NCI-H146 (cell line): ENCODE measurements at places on chromosomes 5 and 9.

GRCh38 chr9:129355631-129356030 is 177.6 kb upstream of the IER5L start:
- no peak for DNase-seq

GRCh38 chr5:149429839-149430721 is 51.0 kb upstream of the IL17B start:
- DNase-seq, result no peak

DNA sequence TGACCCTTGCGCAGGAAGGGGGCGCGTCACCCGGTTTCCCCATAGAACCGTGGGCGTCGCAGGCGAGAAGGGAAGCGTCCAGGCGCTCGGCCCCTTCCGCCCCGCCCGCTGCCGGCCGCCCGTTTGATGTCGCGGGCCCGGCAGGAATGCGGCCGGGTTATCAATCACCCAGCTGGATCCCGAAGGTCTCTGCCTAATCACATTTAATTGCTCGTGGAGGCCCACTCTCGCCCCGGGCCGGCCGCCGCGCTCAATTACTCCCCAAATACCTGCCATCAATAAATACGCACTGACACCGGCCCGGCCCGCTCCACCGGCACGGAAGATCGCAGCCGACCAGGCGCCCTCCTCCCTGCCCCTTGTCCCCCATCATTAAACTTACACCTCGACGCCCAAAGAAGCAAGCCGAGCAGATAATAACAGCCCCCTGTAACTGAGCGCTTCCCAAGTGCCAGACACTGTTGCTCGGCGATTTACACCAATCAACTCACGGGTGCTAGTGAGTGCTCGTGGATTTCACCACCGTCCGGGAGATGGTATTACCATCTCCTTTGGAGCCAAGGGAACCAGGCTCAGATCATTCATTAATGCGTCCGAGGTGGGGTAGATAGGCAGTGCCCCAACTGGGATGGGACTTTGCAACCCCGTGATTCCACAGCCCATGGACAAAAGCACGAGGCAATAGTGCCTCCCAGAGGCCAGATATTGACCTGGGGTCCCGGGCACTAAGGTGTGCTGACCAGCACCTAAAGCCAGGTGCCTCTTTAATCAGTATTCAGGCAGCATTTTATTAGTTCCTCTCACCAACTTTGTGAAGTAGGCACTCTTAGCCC is 11.3 kb downstream of the MSX2 start:
- DNase-seq, result no peak

- DNase-seq, result no peak
Measured at GRCh38 chr9:109935406-109936087, 155.5 kb downstream of the PALM2AKAP2 start.

GRCh38 chr5:36662291-36662851 is 56.0 kb downstream of the SLC1A3 start:
- DNase-seq, result no peak

DNA sequence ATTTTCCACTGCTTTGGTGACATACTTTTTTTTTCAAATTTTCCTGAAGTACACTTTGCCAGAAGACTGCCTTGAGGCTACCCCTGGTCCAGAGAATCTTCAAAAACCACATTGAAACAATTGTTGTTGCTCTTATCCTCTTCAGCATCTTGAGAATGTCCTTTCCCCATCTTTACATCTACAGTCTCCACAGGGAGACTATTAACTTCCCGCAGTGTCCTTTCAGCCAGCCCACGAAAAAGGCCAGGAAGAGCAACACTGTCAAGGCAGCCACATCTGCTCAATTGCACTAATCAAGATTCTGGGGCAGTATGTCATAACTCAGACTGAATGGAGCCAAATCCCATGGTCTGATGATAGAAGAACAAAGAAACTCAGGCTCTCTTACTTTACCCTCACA is 148.3 kb downstream of the ENC1 start:
- no peak for DNase-seq

- DNase-seq, result no peak
Measured at GRCh38 chr5:172150514-172151425, 37.3 kb downstream of the STK10 start.

GRCh38 chr5:110195288-110195687 is 505.6 kb downstream of the MAN2A1 start:
- DNase-seq, result no peak

DNA sequence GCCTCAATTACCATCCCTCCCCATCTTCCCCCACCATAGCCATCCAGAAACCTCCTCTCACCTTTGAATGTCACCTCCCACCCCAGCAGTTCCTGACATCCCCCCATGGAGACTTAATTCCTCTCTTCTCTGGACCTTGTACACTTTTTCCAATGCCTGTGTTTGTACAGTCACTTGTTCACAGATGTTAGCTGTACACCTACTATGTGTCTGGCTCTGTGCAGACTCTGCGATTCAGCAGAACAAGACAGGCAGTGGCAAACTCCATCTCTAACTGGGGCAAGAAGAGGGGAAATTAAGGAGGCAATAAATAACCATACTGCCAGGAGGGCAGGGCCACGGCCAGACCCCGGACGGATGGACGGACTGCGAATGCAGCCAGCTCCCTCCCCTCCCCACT is 29.8 kb upstream of the CRB2 start:
- DNase-seq, result no peak

DNA sequence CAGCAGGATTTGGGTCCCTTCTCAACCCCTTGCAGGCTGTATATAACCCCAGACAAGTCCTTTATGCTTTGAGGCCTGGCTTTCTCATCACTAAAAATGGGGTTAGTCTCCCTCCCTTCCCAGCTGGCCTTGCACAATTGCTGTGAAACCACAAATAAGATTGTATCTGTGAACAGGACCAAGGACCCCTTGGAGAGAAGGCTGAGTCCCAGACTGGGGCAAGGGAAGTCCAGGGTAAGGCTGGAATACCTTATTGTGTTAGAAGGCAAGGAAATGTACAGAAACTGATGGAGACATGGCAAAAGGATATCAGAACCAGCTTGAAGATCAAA is 11.4 kb downstream of the MACROH2A1 start:
- no peak for DNase-seq

DNA sequence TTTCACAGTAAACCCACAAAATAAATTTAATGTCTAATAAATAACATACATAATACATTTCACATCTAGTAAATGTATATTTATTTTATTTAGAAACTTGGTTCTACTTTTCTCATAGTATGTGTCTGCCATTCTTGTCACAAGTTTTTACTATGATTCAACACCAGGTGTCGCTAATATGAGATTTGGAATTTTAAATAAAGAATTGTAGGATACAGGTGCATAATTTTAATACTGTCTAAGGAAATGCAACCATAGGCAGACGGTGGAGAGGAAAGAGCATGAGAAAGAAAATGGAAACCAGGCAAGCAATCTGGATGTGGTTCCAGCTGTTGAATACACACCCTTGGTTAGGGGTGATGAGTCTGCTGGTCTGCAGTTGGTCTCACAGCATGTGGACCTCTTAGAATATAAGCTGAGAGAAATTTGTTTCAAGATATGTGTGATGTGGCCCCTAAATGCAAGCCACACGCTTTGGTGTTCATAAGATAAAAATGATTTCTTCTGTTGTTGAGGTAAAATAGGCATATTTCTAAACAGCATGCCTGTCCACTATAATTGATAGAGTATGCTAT is 114.7 kb upstream of the TXNDC8 start:
- no peak for DNase-seq

- no peak for DNase-seq
Measured at GRCh38 chr5:153718713-153719112, 228.2 kb downstream of the GRIA1 start.

GRCh38 chr9:87007711-87008366 is 60.5 kb upstream of the GAS1 start:
- no peak for DNase-seq

GRCh38 chr5:173327948-173328843 is at the start of gene STC2:
TSS of gene STC2 (minus strand) at chr5:173328414. CDS start at chr5:173328193, 221 bp downstream.
- peak; percentile 89 for DNase-seq

DNA sequence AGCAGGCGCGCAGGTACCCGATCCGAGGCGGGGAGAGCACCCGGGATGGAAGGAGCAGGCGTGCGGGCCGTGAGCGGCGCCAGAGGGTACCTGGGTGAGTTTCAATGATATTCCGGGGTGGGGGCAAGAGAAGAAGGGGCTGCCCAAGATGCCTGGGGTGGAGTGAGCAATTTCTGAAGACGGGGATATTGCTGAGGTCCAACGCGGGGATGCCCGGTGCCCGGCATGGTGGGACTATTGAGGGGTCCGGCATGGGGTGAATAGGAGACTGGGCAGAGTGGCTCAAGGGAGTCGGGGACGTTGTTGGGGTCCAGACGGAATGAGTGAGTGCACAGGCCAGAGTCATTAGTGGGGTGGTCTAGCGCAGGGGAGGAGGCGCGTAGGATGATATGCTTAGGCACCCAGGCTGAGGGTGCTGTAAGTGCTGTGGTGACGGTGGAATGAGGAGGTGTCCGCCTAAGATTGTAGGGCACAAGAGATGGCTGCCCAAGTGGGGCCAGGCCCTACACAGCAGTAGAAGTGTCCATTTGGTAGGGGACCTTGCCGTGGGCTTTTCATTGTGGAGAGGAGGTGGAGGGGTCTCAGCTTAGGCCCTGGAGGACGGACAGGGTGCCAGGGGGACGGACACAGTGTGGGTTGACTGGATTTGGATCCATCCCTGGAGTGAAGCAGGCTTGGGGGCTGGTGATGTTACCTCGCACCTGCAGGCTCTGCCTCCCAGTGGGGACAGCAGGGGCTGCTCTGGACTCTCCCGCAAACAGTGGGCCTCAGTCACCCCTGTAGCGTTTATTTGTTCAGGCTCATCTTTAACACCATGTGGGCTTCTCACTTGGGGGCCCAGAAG is 719 bp downstream of the MIGA2 start:
- no peak for DNase-seq

GRCh38 chr9:99006979-99007378 is 63.3 kb downstream of the COL15A1 start:
- DNase-seq, result no peak

- DNase-seq, result peak; percentile 26
Measured at GRCh38 chr9:33908114-33908513, 91.2 kb downstream of the UBE2R2 start.

- DNase-seq, result no peak
Measured at GRCh38 chr9:130714586-130715110, 21.1 kb downstream of the EXOSC2 start.

GRCh38 chr9:110282739-110283081 is 26.4 kb upstream of the TXN start:
- DNase-seq, result no peak

GRCh38 chr9:9142001-9142400 is 1342.4 kb upstream of the DMAC1 start:
- peak; percentile 97 for DNase-seq

GRCh38 chr5:6703806-6704205 is 9.4 kb upstream of the TENT4A start:
- no peak for DNase-seq

GRCh38 chr9:113513536-113513935 is 50.0 kb downstream of the RGS3 start:
- DNase-seq, result no peak

GRCh38 chr9:110512817-110513216 is 66.7 kb downstream of the SVEP1 start:
- DNase-seq, result no peak

- DNase-seq, result no peak
Measured at GRCh38 chr9:69090140-69090750, 54.7 kb downstream of the FXN start.

DNA sequence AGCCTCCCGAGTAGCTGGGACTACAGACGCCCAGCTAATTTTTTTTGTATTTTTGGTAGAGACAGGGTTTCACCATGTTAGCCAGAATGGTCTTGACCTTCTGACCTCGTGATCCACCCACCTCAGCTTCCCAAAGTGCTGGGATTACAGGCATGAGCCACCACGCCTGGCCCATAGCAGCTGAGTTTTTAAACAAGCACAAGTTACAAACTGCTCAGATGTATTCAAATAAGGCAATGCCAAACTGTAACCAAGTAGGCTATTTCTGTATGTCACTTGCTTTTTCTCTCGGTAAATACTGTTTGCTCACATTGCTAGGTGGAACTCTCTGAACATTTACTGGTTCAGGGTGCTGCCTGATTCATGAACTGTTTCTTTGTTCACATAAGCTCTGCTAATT is 799.3 kb upstream of the NUDT12 start:
- no peak for DNase-seq

- no peak for DNase-seq
Measured at GRCh38 chr9:131925677-131926177, 153.9 kb downstream of the MED27 start.

- no peak for DNase-seq
Measured at GRCh38 chr5:160966921-160967320, 114.9 kb upstream of the ATP10B start.

- DNase-seq, result no peak
Measured at GRCh38 chr5:90284375-90284774, 125.2 kb downstream of the CETN3 start.

DNA sequence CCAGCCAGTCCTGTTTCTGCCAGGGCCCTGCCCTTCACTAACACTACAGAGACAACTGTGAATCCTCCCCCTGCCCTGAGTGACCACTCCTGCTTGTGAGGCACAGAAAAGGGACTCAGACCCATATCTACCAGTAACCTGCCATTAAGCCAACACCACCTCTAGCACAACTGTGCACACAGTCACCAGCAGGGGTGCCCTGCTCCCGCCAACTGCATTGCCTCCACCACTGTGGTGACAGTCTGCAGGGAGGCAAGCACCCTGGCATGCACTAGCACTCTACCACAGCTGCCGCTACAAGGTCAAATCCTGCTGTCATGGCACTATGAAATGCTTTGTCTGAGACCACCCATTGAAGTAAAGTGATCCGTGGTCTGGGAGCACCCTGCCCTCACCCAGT is 1028.5 kb upstream of the CDH9 start:
- DNase-seq, result no peak

DNA sequence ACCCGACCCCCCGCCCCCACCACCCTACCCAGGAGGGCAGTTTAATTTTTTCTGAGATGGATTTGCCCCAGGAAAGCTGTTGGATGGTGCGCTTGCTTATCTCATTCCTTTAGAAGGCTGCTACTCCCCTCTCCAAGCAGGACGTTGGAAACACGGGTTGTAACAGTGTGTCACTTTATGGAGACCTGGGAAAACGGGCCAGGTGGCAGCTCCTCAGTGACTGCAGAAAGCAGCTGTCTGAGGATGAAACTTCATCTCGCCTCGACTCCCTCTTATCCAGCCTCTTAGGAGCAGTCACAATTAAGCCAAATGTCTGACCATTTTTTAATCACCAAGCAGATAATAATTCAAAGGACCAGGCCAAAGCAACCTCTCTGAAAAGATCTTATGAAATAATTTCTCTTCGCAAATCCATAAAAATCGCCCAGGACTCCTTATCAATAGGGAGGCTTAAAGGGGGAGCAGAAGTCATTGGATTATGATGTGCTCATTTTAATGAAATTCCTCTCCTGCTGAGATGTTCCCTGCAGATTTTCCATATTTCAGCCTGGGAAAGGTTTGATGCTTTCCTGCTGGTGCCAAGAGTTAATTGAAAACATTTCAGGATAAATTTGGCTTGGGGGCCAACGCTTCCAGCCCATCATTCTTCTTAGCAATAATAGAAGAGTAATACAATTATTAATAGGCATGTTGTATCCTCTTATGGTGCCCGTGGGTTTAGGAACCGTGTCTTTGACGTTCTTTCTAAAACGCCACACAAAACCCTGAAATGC is 26.0 kb downstream of the GAS1 start:
- no peak for DNase-seq

GRCh38 chr9:129068990-129069861 is 11.7 kb upstream of the DOLPP1 start:
- DNase-seq, result no peak

- peak; percentile 27 for DNase-seq
Measured at GRCh38 chr9:137458194-137459151, 661 bp downstream of the NSMF start.
